ENCODE measurements at places on chromosomes 6 and 20.

DNA sequence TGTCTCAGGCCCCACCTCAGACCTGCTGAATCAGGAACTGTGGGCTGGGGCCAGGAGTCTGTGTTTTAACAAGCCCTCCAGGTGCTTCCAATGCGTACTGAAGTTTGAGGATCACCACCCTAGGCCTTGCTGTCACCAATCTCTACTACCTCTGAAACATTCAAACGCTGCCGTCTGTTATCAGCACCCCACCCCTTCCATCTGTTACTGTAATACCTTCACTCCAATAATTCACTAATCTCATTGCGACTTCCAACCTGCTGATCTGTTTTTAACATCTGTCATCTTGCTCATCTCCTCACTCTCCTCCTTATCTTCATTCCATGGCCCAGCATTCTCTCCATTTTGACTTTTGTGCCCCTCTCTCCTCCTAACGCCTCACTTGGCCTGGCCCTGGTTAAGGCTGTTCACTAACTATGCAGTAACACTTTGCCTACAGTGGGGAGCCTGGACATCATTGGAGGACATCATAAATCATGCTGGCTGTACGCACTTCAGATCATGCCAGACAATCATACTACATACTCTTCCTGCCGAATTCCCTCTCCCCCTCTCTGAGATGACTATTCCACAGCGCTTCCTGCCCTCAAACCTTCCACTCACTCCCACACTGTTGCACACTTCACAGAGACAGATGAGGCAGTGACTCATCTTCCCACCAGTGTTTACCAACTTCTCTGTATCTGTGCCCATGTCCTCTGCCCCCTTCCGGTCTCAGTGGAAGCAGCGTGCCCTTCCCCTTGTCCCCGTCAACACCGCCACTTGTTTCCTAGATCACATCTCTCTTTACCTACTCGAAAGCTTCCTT lies 3.0 kb upstream of the GUCA1B start:
- peak; percentile 22 for DNase-seq

- DNase-seq = no peak
These were observed 121.2 kb downstream of the BCKDHB start for GRCh38 chr6:80227545-80228105.

- DNase-seq = peak; percentile 68
These were observed 590 bp downstream of the SLCO4A1 start for GRCh38 chr20:62642666-62643520.

GRCh38 chr6:128071212-128071611 lies 170.4 kb upstream of the THEMIS start:
- DNase-seq = no peak

- DNase-seq = no peak
These were observed 426.4 kb downstream of the PREX1 start for GRCh38 chr20:48401359-48401758.

- DNase-seq = peak; percentile 55
These were observed 675 bp upstream of the TRERF1 start for GRCh38 chr6:42452171-42453030.

DNA sequence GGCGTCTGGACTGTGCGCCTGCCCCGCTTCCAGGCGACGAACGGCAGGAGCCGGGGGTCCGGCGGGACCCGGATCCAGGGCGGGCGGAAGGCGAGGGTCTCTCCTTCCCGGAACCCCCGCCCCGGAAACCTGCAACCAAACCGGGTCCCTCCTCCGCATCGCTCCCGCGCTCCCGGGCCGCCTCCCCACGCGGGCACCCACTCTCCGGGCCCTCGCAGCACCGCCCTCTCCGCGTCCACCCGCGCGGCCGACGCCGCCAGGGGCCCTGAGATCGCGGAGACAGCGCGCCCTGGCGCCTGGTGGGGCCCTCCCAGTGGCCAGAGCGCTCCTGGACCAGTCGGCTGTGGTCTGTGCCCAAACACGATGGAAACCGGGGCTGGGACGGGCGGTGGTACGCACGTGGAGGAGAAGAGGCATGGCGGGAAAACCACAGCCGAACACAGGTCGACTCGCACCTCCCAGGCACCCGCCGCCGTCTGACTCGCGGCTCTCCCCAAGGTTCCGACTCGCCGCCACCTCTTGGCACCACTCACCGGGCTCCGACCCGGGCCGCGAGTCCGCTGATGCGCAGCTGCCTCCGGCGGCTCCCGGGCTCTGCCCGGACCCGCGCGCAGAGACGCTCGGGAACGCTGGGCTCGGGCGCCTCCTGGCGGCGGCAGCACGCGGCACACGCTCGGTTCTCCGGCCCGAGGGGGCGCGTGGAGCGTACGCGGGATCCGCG lies 7.9 kb downstream of the NKX2-2 start:
- peak; percentile 73 for DNase-seq

Data from activated naive CD4-positive, alpha-beta T cell treated with Interleukin-2 at 50 U/mL for 16 hours (primary cell).